Osteocyte (in vitro differentiated cells): ENCODE measurements at places on chromosomes 6 and 20. TPM values are rescaled to one million over a fixed set of nuclear protein-coding genes. Genes with fewer than 3 reads are reported as not detected.

MCHR2 gene
- not detected in 2 replicates for total RNA-seq

ZKSCAN4 gene
- total RNA-seq, result 7.2 and 8.0 TPM in 2 replicates

- H3K36me3 ChIP-seq, result no peaks in the 10 kb centered on the region
- H3K4me3 ChIP-seq, result no peak overlapping the region
- H3K27ac ChIP-seq, result peak overlapping the region; percentile 78
- no peak for DNase-seq
- H3K27me3 ChIP-seq, result no peaks in the 10 kb centered on the region
Measured at GRCh38 chr6:16103722-16104121, 25.2 kb upstream of the MYLIP start.

DNA sequence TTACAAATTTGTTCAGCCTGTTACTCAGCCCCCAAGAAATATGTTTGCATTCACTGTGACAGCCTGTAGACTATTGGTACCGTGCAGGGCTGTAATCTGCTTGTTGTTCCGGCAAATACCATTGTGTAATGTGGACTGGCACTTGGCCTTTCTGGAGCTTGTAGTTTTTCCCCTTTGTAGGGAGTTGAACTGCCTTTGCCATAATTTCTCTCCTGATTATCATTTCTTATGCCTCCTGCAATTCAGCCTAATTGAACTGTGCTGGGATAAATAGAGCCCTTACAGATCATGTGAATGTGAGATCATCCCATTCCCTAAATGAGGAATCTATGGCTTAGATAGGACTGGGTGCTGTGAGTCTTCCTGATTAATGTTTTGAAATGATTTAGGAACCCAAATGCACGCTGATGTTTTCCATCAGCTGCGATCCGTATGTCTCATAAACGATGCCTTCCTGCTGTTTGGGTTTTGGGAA is 185.1 kb downstream of the JARID2 start:
- no peak for DNase-seq
- H3K36me3 ChIP-seq, result no peaks in the 10 kb centered on the region
- H3K27me3 ChIP-seq, result no peaks in the 10 kb centered on the region
- H3K4me3 ChIP-seq, result no peak overlapping the region
- peaks cover 41% of the 10 kb centered on the region for H3K4me1 ChIP-seq
- no peak overlapping the region for H3K27ac ChIP-seq

DNA sequence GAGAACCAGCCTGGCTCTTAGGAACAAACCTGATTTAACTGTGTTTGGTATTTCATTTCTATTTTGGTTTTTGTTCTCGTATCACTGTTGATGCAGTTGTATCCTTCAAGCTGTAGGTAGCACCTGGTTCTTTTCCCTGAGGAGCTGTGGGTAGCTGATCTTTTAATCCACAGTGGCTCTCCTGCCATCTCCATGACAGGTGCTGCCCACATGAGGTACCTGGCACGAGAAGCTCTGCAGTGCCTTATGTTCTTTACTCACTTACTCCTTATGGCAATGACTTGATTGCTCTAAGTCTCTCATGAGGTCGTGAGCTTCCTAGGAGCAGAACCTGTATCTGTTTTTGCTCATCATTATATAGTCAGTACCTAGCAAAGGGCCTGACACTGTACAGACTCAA is 74.3 kb upstream of the EMILIN3 start:
- H3K27me3 ChIP-seq, result no peaks in the 10 kb centered on the region
- no peaks in the 10 kb centered on the region for H3K4me1 ChIP-seq
- H3K27ac ChIP-seq, result no peak overlapping the region
- no peak overlapping the region for H3K4me3 ChIP-seq
- H3K36me3 ChIP-seq, result peaks cover 69% of the 10 kb centered on the region

- peaks cover 3% of the 10 kb centered on the region for H3K36me3 ChIP-seq
- H3K4me1 ChIP-seq, result peaks cover 78% of the 10 kb centered on the region
- H3K27ac ChIP-seq, result peak overlapping the region; percentile 96
- H3K4me3 ChIP-seq, result peak overlapping the region; percentile 15
- DNase-seq, result no peak
- H3K27me3 ChIP-seq, result no peaks in the 10 kb centered on the region
Measured at GRCh38 chr6:139982652-139983295, 608.3 kb upstream of the CITED2 start.

DNA sequence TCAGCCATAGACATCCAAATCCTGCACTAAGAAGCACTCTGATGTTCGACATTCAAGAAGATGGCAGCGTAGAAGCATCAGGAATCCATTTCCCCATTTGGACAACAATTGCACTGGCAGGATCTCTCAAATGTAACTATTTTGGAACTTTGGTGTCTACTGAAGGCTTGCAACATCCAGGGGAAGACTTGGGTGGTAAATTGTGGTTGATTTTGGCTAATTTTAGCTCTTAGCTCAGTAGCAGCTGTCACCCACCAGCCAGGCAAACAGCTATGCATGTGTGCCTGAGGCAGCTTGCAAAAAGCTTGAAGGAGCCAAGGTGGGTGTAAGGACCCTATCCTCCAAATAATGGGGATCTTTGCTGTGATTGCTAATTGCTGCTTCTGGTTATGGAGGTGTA is 35.1 kb upstream of the PPP1R3G start:
- DNase-seq, result no peak
- no peaks in the 10 kb centered on the region for H3K27me3 ChIP-seq
- peaks cover 24% of the 10 kb centered on the region for H3K4me1 ChIP-seq
- H3K36me3 ChIP-seq, result peaks cover 8% of the 10 kb centered on the region
